ENCODE measurements at places on chromosomes 6 and 20. TPM values are rescaled to one million over a fixed set of nuclear protein-coding genes. Genes with fewer than 3 reads are reported as not detected.

DNA sequence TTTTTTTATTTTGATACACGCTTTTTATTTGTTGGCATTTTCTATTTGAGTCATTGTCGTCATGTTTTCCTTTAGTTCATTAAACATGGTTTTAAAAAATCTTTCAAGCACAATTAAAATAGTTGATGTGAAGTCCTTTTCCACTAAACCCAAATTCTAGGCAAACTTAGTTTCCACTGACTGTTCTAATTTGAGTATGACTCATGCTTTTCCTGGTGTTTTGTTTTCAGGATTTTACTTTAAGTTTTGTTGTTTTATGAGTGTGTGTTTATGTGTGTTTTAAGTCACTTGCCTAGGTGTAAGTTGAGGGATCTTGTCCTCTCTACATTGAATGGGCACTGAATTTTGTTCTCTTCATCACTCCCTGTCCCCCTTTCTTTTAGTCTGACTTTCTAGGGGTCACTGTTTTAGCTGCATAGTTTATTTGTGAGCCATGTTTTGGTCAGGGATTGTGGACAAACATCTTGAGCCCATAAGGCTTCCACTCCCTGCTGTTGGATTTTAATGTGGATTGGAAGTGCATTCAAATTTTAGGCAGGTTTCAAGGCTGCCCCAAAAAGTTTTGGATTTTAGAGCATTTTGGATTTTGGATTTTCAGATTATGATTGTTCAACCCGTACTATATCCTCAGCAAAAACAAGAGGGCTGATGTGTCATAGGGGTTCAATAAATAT is 94.8 kb downstream of the CDYL start:
- no peak overlapping the region for H3K4me3 ChIP-seq
- no peaks in the 10 kb centered on the region for H3K36me3 ChIP-seq

GRCh38 chr6:19605624-19606023 is 231.5 kb upstream of the ID4 start:
- H3K4me3 ChIP-seq = no peak overlapping the region
- no peak overlapping the region for H3K27ac ChIP-seq
- no peak for DNase-seq
- peaks cover 7% of the 10 kb centered on the region for H3K4me1 ChIP-seq
- H3K27me3 ChIP-seq = no peaks in the 10 kb centered on the region

DNA sequence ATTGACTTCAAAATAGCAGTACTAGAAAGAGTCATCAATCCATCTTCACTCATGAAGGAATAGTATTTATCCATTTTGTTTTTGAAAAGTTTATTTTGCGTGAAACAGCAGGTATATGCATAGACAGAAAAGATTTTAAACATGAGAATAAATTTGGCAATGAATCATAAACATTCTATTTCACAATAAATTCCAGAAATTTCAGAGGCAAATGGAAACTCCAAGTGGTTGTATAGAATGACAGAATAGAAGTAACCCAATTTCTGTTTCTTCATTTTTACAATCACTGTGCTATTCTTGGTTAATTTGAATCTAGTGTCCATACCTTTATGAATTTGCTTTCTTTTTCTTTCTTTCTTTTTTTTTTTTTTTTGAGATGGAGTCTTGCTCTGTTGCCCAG is 173.0 kb upstream of the ECI2 start:
- no peak overlapping the region for H3K4me3 ChIP-seq
- H3K36me3 ChIP-seq = no peaks in the 10 kb centered on the region
- no peaks in the 10 kb centered on the region for H3K27me3 ChIP-seq
- no peak for DNase-seq
- H3K4me1 ChIP-seq = no peaks in the 10 kb centered on the region
- no peak overlapping the region for H3K27ac ChIP-seq

GRCh38 chr20:58173930-58174707 is 54.3 kb downstream of the ANKRD60 start:
- no peak for DNase-seq
- H3K4me1 ChIP-seq = peaks cover 32% of the 10 kb centered on the region
- peak overlapping the region; percentile 91 for H3K27ac ChIP-seq
- H3K27me3 ChIP-seq = no peaks in the 10 kb centered on the region
- peak overlapping the region; percentile 7 for H3K4me3 ChIP-seq
- H3K36me3 ChIP-seq = no peaks in the 10 kb centered on the region

GRCh38 chr6:97203343-97203742 is 79.7 kb downstream of the MMS22L start:
- H3K4me3 ChIP-seq = no peak overlapping the region
- no peaks in the 10 kb centered on the region for H3K36me3 ChIP-seq
- no peaks in the 10 kb centered on the region for H3K4me1 ChIP-seq
- no peak overlapping the region for H3K27ac ChIP-seq
- DNase-seq = no peak

DNA sequence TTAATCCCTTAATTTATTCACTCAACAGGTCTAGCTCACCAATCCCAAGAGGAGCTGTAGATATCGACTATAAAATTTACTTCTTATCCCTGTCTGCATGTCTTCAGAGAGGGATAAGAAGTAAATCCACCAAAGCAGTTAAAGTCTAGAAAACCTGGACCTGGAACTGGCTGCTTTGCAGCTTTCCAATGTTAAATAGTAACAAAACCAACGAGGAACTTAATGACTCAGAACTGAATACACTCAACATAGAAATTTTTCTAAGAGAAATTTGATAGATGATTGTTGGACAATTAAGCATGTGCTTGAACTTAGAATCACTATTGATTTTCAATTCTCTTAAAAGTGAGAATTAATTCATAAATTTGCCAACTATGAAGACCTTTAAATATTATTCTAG is 11.5 kb upstream of the TMEM244 start:
- no peak overlapping the region for H3K4me3 ChIP-seq
- DNase-seq = no peak
- no peaks in the 10 kb centered on the region for H3K27me3 ChIP-seq
- H3K4me1 ChIP-seq = no peaks in the 10 kb centered on the region
- no peak overlapping the region for H3K27ac ChIP-seq
- H3K36me3 ChIP-seq = no peaks in the 10 kb centered on the region

DNA sequence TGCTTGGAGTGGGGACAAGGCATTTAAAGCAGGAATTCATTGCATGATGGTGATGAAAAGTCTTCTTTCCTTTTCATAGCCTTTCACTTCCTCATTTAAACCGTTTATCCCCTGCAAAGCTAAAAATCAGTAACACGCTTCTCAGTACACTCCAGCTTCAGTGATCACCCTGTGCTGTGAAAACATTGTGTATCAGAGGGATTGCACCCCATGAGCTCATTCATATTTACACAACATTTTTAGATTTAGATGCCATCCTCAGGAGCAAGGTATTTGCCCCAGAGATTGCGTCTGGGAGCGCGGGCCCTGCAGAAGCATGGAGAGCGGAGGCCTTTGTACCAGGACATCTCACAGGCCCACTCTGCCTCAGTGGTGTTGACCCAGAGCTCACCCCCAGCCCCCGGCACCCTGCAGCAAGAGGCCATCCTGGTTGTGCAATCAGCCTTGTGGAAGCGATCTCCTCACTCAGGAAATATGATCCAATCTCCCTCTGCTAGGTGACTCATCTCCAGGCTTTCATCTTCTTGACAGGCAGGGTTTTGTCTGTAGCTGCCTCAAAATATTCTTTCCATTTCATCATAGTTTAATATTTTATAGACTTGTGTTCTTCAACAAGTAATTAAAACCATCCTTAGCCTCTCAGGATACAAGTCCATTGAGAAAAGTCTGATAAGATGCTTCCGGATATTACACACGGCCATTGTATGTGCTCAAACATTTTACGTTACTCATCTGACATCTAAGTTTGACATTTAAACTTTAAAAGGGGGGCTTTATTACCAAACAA is 38.9 kb upstream of the THBS2 start:
- peak overlapping the region; percentile 78 for H3K27ac ChIP-seq
- no peaks in the 10 kb centered on the region for H3K36me3 ChIP-seq
- no peaks in the 10 kb centered on the region for H3K27me3 ChIP-seq
- no peak overlapping the region for H3K4me3 ChIP-seq

DNA sequence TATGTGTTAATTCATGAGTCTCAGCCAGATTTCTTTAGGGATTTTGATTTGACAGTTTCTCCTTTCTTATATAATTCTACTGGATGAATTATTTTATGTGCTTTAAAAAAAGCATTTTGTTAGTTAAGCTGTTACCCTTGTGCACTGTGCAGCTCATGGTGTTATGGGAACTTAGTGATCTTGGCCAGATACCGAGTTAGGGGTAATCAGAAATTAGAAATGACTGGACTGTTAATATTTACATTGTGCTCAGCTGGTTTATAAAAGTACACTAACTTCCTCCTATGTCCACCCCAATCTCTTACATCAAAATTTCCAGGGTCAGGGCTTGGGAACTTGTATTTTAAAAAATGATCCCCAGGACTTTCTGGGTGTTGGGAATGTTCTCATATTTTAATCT is 260.0 kb downstream of the ZFAND3 start:
- no peak overlapping the region for H3K4me3 ChIP-seq
- no peak overlapping the region for H3K27ac ChIP-seq
- no peaks in the 10 kb centered on the region for H3K27me3 ChIP-seq
- H3K36me3 ChIP-seq = peaks cover under 1% of the 10 kb centered on the region

DNA sequence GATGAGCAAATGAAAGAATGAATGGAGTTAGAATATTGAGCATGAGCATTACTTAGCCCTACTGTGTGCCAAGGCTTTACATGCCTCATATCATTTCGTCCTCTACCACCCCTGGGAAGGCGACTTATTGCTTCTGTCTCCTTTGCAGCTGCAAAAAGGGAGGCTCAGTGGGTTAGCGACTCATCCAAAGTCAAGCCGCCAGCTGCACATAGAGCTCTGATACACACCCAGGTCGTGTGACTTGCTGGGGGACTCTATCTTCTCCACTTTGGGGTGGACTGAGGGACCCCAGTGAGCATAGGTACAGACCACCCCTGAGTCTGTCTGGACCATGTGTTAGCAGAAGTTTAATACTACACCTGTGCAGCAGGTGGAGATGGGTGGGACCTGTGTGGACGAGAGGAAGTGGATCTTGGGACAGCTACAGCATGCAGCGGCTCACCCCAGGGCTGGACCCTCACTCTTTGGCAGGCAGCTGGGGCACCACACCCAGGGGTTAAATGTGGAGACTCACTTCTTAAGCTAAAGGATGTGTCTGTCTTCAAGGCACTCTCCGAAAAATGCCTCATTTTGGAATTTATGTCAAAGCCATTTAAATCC is 36.2 kb upstream of the ANGPT4 start:
- H3K36me3 ChIP-seq = no peaks in the 10 kb centered on the region
- no peak for DNase-seq
- H3K27ac ChIP-seq = no peak overlapping the region
- H3K4me3 ChIP-seq = no peak overlapping the region
- H3K27me3 ChIP-seq = no peaks in the 10 kb centered on the region

- no peak for DNase-seq
- H3K27ac ChIP-seq = no peak overlapping the region
- H3K36me3 ChIP-seq = no peaks in the 10 kb centered on the region
- H3K4me1 ChIP-seq = no peaks in the 10 kb centered on the region
- H3K27me3 ChIP-seq = no peaks in the 10 kb centered on the region
- H3K4me3 ChIP-seq = no peak overlapping the region
Observed at GRCh38 chr20:13212750-13213149, 8.3 kb upstream of the ISM1 start.

GRCh38 chr20:62898970-62899632 is 27.2 kb downstream of the DIDO1 start:
- H3K27me3 ChIP-seq = no peaks in the 10 kb centered on the region
- no peak for DNase-seq
- H3K4me1 ChIP-seq = peaks cover 33% of the 10 kb centered on the region

DNA sequence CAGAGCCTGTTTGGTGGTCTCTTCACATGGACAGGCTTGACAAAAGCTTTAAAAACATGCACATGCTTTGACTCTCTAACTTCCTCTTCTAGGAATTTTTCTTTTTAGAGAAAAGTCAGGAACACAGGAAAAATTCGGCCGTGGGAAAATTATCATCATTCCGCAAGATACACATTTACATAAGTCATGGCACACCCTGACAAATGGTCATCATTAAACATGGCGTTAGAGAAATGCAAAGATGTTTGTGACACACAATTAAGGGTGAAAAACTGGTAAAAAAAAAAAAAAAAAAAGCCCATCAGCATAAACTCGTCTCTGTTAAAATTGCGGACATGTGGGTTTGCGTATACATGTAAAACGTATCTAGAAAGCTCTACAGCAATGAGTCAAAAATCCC is 134.2 kb upstream of the AGPAT4 start:
- no peaks in the 10 kb centered on the region for H3K4me1 ChIP-seq
- no peak for DNase-seq
- no peaks in the 10 kb centered on the region for H3K36me3 ChIP-seq
- no peak overlapping the region for H3K4me3 ChIP-seq
- H3K27me3 ChIP-seq = no peaks in the 10 kb centered on the region

CPXM1 gene
- total RNA-seq = 19.4 TPM

CALHM6 gene
- total RNA-seq = not detected

PNPLA1 gene
- not detected for total RNA-seq

DEFB118 gene
- total RNA-seq = not detected

OPRL1 gene
- total RNA-seq = 1.5 TPM

SLC13A3 gene
- total RNA-seq = 1.2 TPM

RBCK1 gene
- 67.0 TPM for total RNA-seq

GGTLC1 gene
- not detected for total RNA-seq

OPN5 gene
- total RNA-seq = not detected

FILIP1 gene
- total RNA-seq = 3.2 TPM

All from vagina (tissue), 2 donors.